ENCODE measurements at places on chromosomes 5 and 9.

DNA sequence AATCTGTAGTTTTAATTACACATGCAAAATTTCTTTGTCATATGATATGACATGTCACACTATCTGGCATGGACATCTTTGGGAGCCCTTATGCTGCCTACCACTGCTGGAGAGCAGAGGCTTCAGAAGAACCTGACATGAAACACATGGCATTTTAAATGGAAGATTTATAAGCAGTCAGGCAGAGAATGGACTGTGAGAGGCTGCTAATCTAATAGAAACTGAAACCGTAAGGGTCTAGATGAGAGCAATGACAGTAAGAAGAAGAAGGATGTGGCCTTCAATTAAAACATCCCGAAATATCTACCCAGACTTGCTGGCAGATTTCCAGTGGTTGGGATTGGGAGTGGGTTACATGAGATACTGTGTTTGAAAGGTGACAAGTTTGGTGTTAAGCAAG is 149.8 kb downstream of the MACIR start:
- no peak for DNase-seq

DNA sequence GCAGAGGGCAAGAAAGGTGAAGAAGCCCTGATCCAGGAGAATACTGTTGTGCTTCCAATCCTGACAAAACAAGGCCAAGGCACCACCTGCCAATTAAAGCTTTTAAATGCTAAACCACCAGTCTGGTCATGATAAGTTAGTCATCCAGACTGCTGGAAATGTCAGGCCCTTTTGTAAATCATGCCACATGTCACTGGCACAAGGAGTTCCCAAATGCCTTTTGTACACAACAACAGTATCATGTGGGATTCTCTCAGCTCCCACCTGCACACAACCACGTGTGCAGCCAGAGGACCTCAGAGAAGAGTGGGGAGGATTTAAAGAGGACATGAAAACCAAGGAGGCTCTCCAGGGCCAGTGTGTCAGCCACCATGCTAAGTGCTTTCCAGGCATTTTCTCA is 99.3 kb downstream of the CDK5RAP2 start:
- no peak for DNase-seq

DNA sequence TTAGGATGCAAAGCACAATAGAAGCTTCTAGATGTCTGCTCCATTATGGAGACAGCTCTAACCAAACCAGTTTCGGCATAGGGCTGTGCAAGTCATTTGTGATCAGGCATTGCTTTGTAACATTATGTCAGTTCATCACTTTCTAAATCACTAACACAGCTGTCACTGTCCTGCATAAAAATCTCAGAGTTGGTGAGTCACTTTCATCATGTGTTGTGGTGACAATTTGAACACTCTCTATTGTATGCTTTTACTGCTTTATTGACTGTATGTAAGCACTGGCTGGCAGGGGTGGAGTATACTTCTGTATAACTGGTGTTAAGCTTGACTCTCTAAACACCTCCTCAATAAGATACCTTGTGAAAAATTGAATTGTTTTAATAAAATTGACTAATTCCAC is 77.9 kb downstream of the SLCO4C1 start:
- DNase-seq = no peak

- no peak for DNase-seq
These were observed 9.8 kb upstream of the RAPGEF6 start for GRCh38 chr5:131644822-131645221.

GRCh38 chr5:116671211-116671736 is 96.7 kb upstream of the SEMA6A start:
- DNase-seq = no peak

- DNase-seq = no peak
These were observed 1.1 kb upstream of the ENTPD2 start for GRCh38 chr9:137054932-137055384.

DNA sequence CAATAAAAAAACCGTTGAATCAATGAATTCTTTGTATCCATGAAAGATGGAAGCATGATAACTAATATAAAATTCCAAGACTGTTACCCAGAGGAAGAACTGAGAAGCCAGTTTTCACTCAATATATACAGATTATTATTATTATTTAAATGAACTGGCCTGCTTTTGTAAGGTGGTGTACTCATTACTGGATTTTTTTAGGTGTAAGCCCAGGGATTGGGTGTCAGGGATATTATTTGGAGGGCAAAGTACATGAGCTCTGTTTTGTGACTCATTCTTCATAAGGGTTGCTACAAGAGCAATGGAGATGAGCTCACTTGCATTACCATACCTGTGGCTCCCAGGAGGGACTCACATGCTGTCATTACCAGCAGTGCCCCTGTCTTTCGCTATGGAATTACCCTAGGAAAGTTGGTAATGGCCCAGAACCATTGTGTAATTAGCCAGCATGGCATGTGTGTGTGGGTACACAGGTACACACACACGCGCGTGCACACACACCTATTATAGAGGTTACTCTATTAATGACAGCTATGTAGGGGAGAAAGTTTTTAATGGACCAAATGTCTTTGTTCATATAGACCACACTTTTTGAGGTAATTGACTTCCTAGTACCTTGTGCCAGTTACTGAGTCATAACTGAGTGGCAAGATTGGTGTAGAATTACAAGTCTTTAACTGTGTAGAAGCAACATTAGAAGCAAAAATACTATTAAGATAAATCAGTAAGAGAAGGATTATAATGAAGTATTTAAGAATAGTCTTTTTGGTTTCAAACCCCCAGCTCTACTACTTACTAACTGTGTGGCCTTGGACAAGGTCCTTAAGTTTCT is 143.4 kb downstream of the GDNF start:
- no peak for DNase-seq

DNA sequence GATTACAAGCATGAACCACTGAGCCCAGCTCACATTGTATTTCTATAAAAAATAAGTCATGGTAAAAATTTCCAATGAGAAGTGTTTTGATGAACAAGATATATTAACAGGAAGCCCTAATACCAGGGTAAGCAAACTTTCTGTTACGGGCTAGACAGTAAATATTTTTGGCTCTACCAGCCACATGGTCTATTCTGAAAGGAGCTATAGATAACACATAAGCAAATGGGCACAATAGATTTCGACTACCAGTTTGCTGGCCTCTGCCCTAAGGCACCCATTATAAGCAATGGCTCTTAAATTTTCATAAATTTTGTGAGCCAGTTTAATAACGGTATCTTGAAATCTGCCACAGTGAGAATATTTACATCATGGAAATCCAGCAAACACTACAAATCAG is 8.1 kb downstream of the UBQLN1 start:
- DNase-seq = no peak

DNA sequence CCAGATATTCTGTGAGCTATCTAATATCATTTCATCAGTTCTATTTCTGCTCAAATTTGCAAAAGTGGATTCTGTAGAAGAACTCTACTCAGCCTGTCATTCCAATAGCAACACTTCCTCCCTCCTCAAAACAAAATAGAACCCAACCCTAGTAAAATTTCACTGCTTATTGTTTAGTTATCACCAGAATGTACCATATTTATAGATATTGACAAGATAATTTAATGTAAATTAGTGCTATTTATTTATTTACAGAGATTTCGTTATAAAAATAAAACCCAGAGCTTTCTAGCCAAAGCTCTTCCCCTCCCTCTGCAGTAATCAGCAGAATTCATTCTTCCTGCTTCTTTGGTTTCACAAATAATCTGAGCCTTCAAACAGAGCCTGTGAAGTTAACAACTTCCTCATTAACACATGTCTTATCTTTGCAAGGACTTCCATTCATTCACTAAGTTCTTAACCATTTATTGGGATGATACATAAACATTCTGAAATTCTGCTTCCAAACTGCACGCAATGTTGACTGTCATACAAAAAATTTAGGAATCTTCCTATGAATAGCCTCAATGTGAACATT is 73.7 kb upstream of the PJA2 start:
- no peak for DNase-seq

GRCh38 chr9:38243993-38244392 is 148.5 kb upstream of the ALDH1B1 start:
- no peak for DNase-seq

DNA sequence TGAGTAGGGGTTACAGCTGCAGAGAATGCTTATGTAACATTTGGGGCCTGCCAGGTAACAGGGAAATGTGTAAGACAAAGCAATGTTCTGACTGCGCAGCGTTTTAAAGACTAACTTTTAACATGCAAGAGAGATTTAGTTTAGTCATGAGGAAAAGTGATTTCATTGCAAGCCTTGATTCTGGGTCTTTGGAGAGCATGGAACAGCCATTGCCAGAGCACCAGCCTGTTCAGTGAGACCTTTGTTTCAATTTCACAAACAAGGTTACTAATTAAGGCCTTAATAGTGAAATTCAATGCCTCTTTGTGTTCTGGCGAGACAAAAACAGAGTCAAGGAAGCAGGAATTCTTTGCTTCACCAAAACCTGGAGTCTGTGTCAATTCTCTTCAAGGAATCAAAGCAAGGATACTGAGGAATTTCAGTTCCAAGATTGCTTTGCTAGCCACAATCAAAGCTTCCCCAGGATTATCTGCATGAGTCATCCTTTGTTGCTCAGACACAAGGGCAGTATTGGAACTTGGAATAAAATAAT is 14.4 kb downstream of the CKMT2 start:
- no peak for DNase-seq

DNA sequence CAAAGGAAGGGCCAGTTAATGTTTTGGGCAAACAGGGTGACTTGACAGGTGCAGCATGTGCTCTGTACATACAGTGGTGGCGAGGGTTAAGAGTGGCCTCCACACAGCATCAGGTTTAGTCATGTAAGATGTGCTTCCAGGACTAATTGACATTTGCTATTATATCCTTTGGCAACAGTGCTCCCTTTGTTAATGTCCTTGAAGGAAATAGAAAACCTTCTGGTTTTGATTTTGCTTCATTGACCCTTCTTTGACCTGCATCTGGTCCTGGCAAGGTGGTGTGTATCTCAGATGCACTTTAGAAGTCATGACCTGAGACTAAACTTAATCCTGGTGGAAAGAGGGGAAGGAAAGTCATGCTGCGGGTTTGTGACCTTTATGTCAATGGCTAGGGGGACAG is 440.0 kb downstream of the ENC1 start:
- DNase-seq = no peak

- no peak for DNase-seq
These were observed 6.1 kb downstream of the SH3GLB2 start for GRCh38 chr9:129022037-129022436.

- DNase-seq = peak; percentile 18
These were observed 19.3 kb upstream of the PIP5K1B start for GRCh38 chr9:68685770-68686169.

DNA sequence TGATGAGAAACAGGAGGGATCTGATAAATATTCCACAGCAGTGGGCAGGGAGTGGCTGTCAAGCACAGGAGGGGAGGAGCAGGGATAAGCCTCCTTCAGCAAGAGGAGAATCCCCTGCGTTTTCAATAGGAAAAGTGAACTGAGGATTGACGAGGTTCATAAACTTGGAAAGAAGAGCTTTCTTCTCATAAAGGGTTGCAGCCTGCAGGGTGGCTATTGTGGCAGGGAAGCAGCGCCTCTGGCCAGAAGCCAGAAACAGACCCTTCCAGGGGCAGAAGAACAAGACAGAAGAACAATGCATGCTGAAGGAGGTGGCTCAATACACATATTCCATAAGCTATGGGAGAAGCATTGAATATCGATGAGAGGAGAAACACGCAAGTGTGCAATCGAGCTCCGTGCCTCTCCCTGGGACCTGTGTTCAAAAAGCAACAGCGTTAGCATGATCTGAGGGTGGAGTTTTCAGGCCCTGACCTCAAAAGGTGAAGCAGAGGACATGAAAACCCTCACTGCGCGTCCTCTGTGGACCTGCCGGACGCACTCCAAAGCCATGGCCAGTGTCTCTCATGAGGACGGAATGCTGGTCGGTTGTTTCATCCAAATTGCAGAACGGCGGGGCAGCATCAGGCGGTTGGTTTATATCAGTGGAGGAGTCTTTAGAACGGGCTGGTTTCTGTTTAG is 67.6 kb downstream of the ANKRD33B start:
- no peak for DNase-seq

DNA sequence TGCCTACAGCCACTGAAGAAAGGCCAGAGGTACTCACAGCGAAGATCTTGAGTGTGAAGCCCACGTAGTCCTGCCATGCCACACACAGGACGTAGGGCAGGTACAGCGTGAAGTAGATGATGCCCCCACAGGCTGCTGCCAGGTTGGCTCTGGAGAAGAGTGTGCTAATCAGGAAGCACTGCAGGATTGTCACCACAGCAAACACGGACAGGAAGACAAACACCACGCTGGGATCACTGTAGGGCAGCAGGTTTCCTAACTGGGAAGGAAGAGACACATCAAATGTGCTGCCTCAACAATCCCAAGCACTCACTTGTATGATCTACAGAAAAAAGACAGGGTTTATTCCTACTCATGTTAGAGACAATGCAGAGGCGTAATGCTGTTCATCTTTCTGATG is 63.0 kb downstream of the NIPSNAP3B start:
- DNase-seq = no peak

DNA sequence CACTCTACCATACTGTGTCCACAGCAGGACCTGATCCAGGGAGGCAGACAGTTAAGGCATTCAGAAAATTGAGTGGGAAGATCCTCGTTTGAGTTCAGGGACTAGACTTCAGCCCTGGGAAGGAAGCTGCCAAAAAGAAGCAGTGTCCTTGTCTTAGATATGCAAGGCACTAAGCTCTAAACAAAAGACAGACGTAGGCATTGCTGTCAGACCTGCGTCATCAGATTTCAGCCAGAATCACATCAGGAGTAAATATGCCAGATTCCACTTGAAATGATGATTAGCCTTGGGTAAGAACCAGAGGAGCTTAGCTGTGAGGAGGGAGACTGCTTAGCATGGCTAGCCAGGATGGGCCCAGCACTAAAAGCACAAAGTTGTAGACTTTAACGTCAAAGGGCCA is 56.7 kb downstream of the MAMDC2 start:
- DNase-seq = no peak

DNA sequence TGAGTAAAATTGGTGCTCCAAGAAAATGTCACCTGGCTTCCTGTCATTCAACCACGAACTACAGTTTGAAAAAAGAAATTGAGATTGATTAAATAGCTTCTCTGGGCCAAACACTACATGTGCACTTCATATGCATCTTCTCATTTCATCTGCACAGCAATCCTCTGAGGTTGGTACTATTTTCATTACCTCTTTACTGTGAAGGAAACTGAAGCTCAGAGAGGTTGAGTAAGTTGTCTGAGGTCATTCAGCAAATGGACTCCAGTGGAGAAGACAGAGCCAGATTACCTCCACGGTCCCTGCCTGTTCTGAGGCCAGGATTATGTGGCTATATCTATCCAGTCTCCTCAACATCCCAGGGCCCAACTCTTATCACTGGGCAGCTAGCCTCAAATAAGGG is 46.5 kb downstream of the SLC6A7 start:
- no peak for DNase-seq

GRCh38 chr5:143216211-143216610 is 187.3 kb downstream of the NR3C1 start:
- DNase-seq = no peak

DNA sequence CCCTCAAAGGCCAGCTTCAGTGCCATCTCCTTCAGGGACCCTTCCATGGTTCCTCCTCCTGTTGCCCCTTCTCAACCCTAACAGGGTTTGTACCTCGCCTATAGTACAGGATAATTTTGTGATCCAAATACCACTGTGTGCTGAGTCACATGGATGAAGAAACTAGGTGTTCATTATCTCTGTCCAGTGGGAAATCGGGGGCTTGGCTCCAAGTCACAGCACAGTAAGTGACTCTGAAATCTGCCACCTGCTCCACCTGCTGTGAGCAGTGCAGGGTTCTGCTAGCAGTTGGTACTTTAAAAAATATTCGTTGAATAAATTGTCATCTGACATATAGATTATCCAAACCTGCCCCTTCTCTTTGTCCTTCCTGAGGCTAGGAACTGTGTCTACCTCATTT is 123.2 kb upstream of the OTULINL start:
- no peak for DNase-seq

GRCh38 chr5:132812781-132813598 is at the start of gene SOWAHA:
SOWAHA (plus strand) TSS chr5:132813302; CDS start chr5:132813622, 320 bp downstream.
- peak; percentile 74 for DNase-seq
